ENCODE measurements at places on chromosomes 2 and 18.

DNA sequence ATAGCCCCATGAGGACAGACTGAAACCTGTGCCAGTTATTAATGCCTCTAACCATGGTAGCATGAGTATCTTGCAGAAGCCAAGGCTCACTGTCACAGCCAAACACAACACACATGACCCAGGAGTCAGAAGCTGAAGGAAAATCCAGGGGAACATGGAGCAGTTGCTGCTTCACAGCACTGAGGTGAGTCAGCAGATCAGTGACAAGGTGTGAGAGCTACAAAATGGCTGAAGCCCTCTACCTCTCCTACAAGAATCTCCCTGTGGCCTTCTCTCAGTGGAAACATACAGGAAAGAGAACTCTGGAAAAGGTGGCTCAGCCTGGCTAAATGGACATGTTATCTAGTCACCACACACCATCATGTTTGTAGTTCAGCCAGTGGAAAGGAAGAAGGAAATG, 93.5 kb downstream of the NAB1 start:
- no peak for DNase-seq

GRCh38 chr2:198296665-198297308, 492.4 kb downstream of the PLCL1 start:
- DNase-seq: peak; percentile 76

DNA sequence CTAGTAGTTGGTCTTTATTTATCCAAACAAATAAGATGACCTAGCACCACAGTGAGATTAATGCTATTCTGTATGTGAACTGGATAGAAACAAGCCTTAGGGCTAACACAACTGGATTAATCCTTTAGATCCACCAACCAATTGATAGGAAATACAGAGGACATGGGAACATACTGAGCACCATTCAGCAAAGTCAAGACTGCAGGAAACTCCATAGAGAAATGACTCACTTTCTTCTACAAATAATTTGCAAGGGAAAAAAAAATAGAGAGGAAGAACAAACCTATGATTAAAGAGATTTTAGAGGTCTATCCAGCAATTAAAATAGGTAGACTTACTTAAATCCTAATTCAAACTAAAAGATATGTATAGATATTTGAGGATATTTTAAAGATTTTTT, 23.9 kb downstream of the WDFY1 start:
- no peak for DNase-seq

DNA sequence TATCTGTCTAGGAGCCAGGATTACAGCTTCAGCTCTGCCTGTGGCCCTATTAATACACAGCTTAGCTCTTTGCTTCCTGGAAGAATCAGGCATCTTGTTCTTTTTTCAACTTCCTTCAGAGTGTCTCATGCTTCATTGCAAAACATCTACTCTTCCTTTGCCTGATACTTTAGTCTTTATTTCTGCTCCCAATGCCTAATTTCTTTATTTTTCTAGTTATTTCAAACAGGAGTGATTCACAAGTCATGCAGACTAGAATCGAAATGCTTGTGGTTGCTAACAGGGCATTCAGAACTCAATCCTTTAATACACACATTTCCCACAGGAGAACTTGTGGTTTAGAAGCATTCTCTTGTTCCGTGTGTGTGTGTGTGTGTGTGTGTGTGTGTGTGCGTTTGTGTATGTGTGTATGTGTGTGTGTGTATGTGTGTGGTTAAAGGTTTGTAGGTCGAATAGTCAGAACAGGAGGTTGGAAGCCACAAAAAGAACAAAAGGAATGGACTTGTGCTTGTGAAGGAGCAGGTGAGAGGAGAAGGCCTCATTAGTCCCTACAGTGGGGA, 28.3 kb upstream of the INSIG2 start:
- DNase-seq: no peak

DNA sequence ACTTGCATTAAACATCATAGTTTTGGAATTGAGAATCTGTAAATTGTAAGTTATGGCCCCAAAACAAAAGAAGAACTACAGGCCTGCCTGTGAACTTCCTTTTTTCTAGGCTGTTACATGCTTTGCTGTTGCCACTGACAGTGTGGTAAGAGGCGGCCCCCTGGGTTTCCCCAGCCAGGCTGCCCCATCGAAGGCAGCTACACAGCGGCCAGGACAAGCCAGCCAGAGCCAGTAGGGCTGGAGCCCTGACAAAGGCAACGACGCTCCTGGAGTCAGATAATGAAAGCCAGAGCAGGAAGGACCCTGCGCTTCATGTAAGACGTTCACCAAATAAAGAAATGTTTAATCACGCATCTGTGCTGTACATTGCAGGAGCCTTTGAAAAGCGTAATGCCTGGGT, 55.0 kb downstream of the ANKRD44 start:
- peak; percentile 44 for DNase-seq

GRCh38 chr2:34241905-34242762, 643.0 kb upstream of the FAM98A start:
- no peak for DNase-seq

- no peak for DNase-seq
Measured at GRCh38 chr2:176148751-176149421, 2.5 kb upstream of the HOXD4 start.

GRCh38 chr2:159124441-159124911, 156.0 kb downstream of the TANC1 start:
- peak; percentile 78 for DNase-seq

GRCh38 chr18:29664278-29665036, 1378.1 kb downstream of the DSC3 start:
- DNase-seq: no peak

- DNase-seq: no peak
Measured at GRCh38 chr2:240914645-240915525, 8.7 kb downstream of the CROCC2 start.

DNA sequence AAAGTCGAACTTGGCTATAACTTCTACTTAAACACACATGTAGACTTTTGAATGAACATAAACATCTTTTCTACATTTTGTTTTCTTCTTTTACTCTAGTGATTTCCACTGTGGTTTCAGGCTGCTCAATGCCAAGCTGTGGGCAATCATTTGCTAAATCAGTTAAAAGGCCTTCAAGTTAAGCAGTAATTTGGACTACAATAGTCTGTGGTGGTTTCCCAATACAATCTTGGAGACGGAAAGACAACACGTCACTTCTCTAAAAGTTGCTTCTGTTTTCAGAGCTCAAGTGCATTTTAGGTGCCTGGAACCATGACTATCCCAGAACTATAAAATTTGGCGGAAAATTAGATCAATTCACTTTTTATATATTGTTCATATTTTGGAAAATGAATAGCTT, 69.4 kb downstream of the TXNL1 start:
- no peak for DNase-seq

- DNase-seq: no peak
Measured at GRCh38 chr18:3293196-3293951, 31.4 kb downstream of the MYL12B start.

- no peak for DNase-seq
Measured at GRCh38 chr2:48328942-48329723, 200.8 kb upstream of the STON1 start.

GRCh38 chr18:48825101-48825745, 125.5 kb downstream of the SMAD7 start:
- no peak for DNase-seq

DNA sequence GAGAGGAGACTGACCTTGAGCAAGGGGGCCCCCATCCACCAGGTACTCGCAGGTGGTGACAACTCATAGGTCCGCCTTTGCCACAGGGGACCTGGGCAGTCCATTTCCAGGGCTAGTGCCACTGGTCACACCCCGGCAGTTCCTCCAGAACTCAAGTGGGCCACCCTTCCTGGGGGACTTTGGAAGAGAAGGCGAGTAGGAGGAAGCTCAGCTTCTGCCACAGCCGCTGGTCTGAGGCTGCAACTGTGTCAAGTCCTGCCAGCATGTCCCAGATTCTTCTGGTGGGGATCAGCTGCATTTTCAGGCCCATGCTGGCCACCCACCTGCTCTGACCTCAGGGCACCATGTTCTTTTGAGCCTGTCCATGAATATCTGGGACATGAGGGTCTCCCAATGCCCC, 423.9 kb upstream of the MYT1L start:
- DNase-seq: no peak

- DNase-seq: no peak
Measured at GRCh38 chr2:112640467-112640799, 5.3 kb upstream of the SLC20A1 start.

DNA sequence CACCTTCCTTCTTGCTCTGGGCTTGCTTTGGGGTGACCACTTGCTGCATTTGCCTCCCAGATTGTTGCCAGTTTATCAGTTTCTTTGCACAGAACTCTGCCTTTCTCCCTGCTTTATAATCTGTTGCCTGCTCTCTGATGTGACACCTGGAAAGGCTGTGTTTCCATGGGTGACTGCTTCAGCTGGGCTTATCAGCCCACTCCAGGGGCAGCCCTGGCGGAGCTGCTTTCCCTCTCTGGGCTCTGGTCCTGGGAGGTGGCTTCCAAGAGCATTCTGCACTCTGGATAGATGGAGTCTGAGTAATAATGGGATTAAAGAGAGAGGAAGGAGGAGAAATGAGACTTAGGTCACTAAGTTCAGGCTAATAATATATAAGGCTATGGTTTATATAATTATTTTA, 352.7 kb downstream of the TSN start:
- peak; percentile 71 for DNase-seq

GRCh38 chr2:74930811-74931486, 27.5 kb upstream of the POLE4 start:
- no peak for DNase-seq

- no peak for DNase-seq
Measured at GRCh38 chr2:12223732-12224131, 477.3 kb downstream of the LPIN1 start.

DNA sequence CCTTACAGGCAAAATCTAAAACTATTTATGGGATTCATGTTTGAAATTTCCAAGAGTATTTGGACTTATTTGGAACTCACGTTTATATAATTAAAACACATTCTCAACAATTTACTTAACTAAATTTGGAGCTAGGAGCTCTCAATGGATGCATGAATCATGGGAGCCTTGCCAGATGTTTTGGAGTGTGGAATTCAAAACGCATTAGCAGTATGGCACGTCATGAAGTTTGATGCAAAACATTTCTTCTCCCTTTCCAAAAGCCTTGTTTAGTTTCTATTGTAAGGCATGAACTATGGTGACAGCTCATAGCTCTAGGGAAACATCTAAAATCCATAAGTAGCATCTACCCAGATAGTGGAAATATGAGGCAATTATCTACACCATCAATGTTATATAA, 701.6 kb downstream of the SATB2 start:
- no peak for DNase-seq

DNA sequence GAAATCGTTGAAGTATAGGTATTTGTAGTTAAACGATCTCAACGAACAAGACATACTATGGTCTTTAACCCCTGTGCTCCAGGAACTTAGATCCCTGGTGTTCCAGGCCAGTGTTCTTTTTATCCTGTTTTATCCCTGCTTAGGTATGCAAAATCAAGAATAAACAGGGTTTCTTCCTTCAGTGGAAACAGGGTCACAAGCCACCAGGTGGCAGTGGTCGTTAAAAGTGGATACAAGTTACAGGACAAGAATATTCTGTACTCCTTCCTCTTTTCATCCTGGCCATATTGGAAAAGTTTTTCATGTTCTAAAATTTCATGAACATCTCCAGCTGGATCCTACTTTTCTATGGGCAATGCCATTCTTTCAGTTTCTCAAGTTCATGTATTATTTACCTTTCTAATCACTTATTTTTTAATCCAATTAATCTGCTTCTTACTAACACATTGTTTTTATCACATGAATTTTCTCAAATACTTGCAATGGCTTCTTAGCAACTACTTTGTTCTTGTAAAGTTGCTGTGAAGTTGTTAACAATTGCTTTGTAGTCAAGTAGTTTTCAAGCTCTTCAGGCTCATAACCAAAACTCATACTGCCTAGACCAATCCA, 16.4 kb upstream of the HNMT start:
- peak; percentile 74 for DNase-seq

- no peak for DNase-seq
Measured at GRCh38 chr2:9092383-9093282, 89.1 kb upstream of the MBOAT2 start.

DNA sequence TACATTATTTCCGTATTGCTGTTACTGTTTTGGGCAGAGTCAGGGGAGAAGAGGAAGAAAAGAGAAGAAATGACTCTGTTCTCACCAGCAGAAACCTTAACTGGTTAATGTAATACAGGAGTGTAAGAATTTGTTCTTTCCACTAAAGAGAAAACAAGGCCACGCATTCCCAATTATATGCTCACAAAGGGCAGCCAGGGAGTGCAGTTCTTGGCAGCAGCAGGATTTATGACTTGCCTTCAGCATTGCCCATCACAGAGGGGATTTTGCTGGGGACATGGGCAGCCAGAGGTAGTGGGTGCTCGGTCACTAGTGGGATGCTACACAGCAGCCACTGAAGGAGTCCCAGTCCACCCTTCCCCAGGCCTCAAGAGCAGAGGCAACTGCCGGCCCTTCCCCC, 18.4 kb downstream of the MREG start:
- DNase-seq: no peak

DNA sequence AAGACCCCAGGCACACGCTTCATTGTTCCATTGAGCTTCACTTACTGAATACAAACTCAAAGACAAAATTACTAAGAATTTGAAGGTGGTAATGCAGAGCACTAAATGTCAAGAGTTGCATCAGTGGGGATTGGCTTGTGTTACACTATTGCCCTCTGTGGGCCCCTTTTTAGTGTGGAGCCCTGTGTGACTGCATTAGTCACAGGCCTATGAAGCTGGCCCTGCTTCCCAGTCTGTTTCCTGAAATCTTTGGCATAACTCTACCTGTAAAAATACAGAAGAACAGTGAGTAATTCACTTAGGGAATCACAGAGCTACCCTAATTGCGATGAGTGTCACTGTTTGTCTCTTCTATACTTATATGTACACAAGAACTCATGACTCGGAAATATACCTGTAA, 40.0 kb upstream of the STPG4 start:
- no peak for DNase-seq

GRCh38 chr2:102803041-102803896, 41.4 kb downstream of the TMEM182 start:
- no peak for DNase-seq

- no peak for DNase-seq
Measured at GRCh38 chr2:177265824-177266817, 1.6 kb upstream of the NFE2L2 start.

DNA sequence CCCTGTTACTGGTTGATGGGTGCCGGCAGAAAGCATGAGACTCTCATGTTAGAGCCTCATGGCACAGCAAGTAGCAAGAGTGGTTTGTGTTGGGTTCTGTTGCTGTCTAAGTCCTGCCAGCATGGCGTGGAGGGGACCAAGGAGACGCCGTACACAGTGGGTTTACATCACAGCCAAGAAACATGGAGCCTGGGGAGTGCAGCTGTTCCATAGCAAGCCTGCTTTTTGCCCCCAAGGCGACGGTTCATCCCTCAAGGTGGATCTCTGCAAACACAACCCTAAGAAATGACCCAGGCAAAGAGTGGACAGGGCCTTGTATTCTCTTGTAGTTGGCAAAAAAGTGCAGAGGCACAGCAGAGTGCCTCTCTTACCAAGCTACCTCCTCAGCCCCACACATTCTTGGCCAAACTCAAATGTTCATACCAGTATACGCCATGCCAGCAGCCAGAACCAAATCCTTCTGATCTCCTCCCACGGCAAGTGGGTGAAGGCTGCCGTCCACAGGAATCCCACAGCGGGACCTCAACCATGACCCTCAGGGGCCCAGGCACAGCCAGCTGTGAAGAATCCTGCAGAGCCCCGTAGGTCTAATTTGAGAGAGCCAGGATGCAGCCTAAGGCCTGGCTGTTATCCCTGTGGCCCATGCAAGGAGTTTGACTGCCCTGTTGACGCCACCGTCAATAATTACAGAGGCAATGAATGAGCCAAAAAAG, 19.0 kb downstream of the SNED1 start:
- DNase-seq: no peak

GRCh38 chr2:224016963-224017362, 22.1 kb downstream of the SERPINE2 start:
- DNase-seq: no peak

- no peak for DNase-seq
Measured at GRCh38 chr18:362311-363290, 94.8 kb upstream of the THOC1 start.

Measured in mesendoderm (in vitro differentiated cells).